T-helper 17 cell (primary cell): ENCODE measurements at places on chromosomes 4 and X. TPM values are rescaled to one million over a fixed set of nuclear protein-coding genes. Genes with fewer than 3 reads are reported as not detected.

The HPGDS gene
- total RNA-seq: not detected

The SAGE1 gene
- not detected for total RNA-seq

The PDGFC gene
- 0.40 TPM for total RNA-seq

DNA sequence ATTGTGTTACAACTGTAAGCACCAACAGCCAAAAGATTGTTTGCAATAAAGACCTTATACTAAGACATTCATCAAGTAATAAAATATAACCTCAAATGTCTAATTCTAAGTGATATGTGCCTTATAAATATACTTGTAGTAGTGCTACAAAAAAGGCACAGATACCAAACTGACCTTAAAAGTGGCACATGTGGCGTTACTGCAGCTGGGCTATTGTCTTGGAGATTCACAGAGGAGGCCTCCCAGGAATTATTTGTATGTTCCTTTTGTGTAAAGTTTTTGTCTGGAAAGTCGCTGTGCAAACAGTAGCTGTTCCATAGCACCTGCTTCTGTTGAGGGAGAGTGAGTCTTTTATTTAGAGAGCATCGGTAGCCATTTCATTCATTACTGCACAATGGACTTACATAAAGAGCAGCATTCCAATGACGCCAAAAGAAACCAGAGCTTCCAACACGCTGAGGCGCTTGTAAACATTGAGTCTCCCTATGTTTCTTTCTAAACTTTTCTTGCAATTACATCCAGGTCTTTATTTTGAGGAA lies 143.7 kb downstream of the RPA4 start:
- H3K27me3 ChIP-seq: no peaks in the 10 kb centered on the region
- peaks cover 3% of the 10 kb centered on the region for H3K4me1 ChIP-seq
- no peak overlapping the region for H3K4me3 ChIP-seq
- DNase-seq: no peak
- H3K36me3 ChIP-seq: no peaks in the 10 kb centered on the region

GRCh38 chr4:7710576-7711306 lies 228.9 kb downstream of the AFAP1 start:
- H3K36me3 ChIP-seq: no peaks in the 10 kb centered on the region
- no peaks in the 10 kb centered on the region for H3K27me3 ChIP-seq
- H3K4me1 ChIP-seq: no peaks in the 10 kb centered on the region
- DNase-seq: no peak

DNA sequence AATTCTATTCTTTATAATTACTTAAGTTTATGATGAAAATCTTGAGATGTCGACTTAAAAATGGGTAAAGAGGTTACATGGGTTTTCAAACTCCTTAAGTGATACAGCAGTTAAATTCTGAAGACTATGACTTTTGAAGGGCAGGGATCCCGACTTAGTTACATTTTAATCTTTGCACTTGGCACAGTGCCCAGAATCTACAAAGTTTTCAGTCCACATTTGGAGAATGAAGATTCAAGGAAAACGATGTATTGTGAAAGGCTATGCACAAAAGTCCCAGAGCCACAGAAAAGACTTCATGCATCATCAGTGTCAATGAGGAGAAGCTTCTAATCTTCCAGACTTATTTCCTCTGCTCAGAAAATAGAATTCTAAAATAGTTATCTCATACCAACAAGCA lies 36.3 kb upstream of the GRPR start:
- no peak for DNase-seq
- no peaks in the 10 kb centered on the region for H3K36me3 ChIP-seq
- no peaks in the 10 kb centered on the region for H3K27me3 ChIP-seq
- no peak overlapping the region for H3K27ac ChIP-seq

- no peaks in the 10 kb centered on the region for H3K36me3 ChIP-seq
- no peak for DNase-seq
- H3K27ac ChIP-seq: no peak overlapping the region
- no peaks in the 10 kb centered on the region for H3K27me3 ChIP-seq
Measured at GRCh38 chrX:153692003-153692402, 4.3 kb downstream of the SLC6A8 start.

GRCh38 chr4:140947506-140947905 lies 185.8 kb downstream of the RNF150 start:
- DNase-seq: no peak
- no peaks in the 10 kb centered on the region for H3K4me1 ChIP-seq
- no peak overlapping the region for H3K4me3 ChIP-seq
- H3K27ac ChIP-seq: no peak overlapping the region
- H3K36me3 ChIP-seq: no peaks in the 10 kb centered on the region
- H3K27me3 ChIP-seq: peaks cover 28% of the 10 kb centered on the region

DNA sequence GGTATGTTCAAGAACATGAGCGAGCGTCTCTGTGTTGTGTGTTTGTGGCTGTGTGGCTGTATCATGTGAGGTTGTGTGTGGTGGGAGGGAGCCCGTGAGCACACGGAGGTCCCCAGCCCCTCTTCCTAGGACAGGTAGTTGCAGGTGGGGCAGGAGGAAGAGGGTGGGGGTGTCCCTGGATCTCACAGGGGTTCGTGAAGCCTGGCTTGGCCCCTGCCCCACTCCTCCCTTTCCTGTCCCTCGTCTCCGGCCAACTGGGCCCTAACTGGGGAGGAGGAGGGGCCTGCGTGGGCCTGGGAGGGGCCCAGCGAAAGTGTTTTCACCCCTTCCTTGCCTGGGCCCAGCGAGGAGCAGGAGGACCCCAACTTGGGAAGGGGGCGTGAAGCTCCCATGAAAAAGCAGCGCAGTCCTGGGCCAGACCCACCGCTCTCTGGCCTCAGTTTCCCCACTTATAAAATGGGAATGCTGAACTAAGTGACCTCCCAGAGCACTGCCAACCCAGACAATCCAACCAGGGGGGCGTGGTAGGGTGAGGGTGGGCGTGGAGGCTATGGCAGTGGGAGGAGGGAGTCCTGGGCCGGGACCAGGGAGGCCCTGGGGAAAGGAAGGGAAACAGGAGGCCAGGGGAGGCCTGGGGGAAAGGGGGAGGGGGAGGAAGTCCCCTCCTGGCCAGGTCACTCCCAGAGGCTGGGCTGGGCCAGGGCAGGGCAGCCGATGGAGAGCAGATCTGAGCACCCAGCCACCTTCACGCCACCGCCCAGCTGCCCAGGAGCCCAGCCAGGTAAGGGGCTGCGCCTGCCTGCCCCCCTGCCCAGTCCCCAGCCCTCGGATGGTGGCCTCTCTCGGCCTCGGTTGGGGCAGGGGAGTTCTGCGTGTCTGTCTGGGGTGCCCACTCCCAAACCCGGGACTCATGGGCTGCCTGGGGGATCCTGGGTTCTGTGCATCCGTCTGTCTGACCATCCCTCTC lies at the start of gene AVPR2:
Gene AVPR2, plus strand, starts transcription at position 683 of the 967 bp plus-strand sequence. CDS start 473 bp downstream, outside the sequence.
- peaks cover 28% of the 10 kb centered on the region for H3K4me1 ChIP-seq
- H3K4me3 ChIP-seq: peak within 1 kb of the TSS; percentile 88
- H3K27ac ChIP-seq: peak within 1 kb of the TSS; percentile 83
- H3K36me3 ChIP-seq: no peaks in the 10 kb centered on the region

- H3K27ac ChIP-seq: peak overlapping the region; percentile 56
- DNase-seq: no peak
- H3K4me1 ChIP-seq: peaks cover 14% of the 10 kb centered on the region
- no peaks in the 10 kb centered on the region for H3K27me3 ChIP-seq
- no peak overlapping the region for H3K4me3 ChIP-seq
- H3K36me3 ChIP-seq: peaks cover 4% of the 10 kb centered on the region
Measured at GRCh38 chrX:20181598-20182329, 40.1 kb upstream of the EIF1AX start.

GRCh38 chrX:724256-724655 lies 93.7 kb downstream of the SHOX start:
- H3K27ac ChIP-seq: no peak overlapping the region
- H3K4me3 ChIP-seq: no peak overlapping the region
- no peaks in the 10 kb centered on the region for H3K4me1 ChIP-seq
- no peaks in the 10 kb centered on the region for H3K27me3 ChIP-seq
- no peak for DNase-seq
- H3K36me3 ChIP-seq: no peaks in the 10 kb centered on the region

- H3K4me3 ChIP-seq: no peak overlapping the region
- H3K27me3 ChIP-seq: peaks cover 15% of the 10 kb centered on the region
- H3K36me3 ChIP-seq: no peaks in the 10 kb centered on the region
- H3K4me1 ChIP-seq: no peaks in the 10 kb centered on the region
- no peak for DNase-seq
- H3K27ac ChIP-seq: no peak overlapping the region
Measured at GRCh38 chr4:141391771-141392170, 171.1 kb downstream of the ZNF330 start.
